ENCODE measurements at places on chromosomes 6 and 20.

DNA sequence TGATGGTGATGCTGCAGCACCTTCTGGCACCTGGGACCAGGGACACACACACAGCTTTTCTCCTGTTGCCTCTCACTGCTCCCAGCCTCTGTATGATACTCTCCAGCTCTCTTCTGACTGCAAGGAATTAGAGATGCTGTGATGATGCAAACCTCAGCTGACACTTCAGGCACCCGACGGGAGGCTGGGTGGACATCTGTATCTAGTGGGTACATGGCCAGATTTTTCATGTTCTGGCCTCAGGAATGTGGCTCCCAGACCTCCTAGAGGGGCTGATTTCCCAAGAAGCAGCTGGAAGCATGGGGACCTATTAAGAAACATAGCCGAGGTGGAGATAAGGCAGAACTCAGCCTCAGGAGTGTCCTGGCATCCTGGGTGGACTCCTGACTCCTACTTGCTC is 6.8 kb upstream of the EPB41L1 start:
- DNase-seq: no peak

- DNase-seq: no peak
These were observed 533 bp downstream of the CFB start for GRCh38 chr6:31946370-31946885.

- peak; percentile 18 for DNase-seq
These were observed 368.5 kb upstream of the EPHA7 start for GRCh38 chr6:93787841-93788240.

GRCh38 chr6:32794510-32794909 is 22.3 kb downstream of the HLA-DOB start:
- DNase-seq: no peak

DNA sequence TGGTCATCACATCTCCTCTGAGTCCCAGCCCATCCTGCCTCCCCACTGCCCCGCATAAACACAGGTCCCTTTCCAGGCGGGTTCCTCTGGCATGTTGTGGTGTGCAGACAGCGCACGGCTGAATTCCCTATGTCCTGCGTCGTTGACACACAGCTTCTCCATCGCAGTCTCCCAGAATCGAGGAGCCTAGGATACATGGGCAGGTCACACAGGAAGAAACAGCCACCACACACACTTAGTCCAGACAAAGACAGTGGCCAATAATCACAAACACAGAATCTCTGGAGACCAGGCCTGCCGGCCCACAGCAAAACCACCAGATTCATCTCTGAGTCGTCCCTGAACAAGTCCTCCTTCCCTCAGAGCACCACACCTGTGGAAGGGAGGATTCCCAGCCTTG is 34.8 kb downstream of the SCML4 start:
- no peak for DNase-seq

- no peak for DNase-seq
These were observed 11.7 kb downstream of the PPIL1 start for GRCh38 chr6:36862848-36863382.

- DNase-seq: no peak
These were observed 614.9 kb downstream of the DOK5 start for GRCh38 chr20:55090286-55090685.

DNA sequence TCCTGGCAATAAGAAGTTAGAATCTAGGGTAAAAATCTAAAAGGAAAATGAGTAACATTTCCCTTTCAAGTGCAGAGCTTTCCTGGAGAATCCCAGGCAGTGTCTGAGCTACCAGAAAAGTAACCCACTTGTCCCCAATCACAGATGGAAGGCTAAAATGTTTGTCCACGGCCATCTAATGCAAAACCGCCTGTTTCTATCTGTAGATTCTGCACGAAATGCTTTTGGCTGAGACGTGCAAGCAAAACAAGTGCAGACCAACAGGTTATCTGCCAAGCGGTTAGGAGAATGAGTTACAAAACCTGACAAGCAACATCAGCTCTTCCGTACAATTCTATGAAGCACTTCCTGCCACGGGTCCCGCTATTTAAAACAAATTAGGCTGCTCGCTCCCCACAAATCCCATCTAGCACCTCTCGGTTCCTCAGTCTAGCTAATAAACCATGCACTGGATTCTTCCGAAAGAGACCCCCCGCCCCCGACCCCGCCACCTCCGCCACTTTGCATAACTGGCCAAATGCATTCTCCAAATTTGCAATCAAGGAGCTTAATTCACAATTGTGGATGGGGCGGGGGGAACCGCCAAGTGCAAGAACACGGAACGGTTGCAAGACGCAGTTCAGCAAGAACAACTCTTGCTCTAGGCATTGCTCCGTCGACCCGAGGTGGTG is 1.4 kb downstream of the ELOVL5 start:
- peak; percentile 64 for DNase-seq

GRCh38 chr6:79911992-79912391 is 35.4 kb downstream of the ELOVL4 start:
- no peak for DNase-seq

- DNase-seq: peak; percentile 19
These were observed 253.2 kb downstream of the SOX4 start for GRCh38 chr6:21846541-21847451.

GRCh38 chr6:145214570-145214969 is 520.8 kb downstream of the EPM2A start:
- peak; percentile 53 for DNase-seq

GRCh38 chr20:23159256-23159946 is 73.3 kb upstream of the CD93 start:
- DNase-seq: no peak

- no peak for DNase-seq
These were observed 52.0 kb downstream of the CDC5L start for GRCh38 chr6:44439270-44440045.

DNA sequence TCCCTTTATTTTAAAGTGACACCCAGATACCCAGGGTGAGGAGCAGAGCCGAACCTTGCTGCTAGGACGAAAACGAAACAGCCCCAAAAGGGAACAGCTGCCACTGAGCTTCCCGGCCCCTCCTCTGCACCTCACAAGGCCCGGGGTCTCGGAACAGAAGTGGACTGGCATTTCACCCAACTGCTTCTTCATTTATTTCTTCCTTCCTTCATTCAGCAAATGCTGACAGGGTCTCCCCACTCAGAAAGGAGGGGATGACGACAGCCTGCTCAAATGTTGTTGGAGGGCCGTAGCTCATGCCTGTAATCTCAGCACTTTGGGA is 220.3 kb downstream of the PREX1 start:
- no peak for DNase-seq

- DNase-seq: peak; percentile 90
These were observed 56.2 kb upstream of the EDN1 start for GRCh38 chr6:12233693-12234571.

- no peak for DNase-seq
These were observed 39.3 kb downstream of the ARID1B start for GRCh38 chr6:156816505-156816904.

- no peak for DNase-seq
These were observed 329.5 kb upstream of the HSF2 start for GRCh38 chr6:122069932-122070331.

DNA sequence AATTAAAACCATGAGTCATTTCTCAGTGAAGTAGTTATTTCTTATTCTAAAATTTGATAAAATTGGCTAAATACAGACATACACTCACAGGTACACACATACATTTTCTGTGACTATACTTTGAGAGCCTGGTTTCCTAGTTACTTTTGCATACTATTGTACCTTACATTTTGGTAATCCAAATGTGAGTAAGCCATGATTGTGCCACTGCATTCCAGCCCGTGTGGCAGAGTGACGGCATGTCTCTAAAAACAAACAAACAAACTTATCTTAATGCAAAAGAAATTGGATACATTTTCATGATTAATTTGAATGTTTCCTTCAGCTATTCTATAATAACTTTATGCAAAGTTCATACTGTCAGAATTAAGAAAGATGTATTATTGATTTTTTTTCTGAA is 628.8 kb downstream of the GRIK2 start:
- DNase-seq: no peak

GRCh38 chr20:36084897-36085613 is 69.5 kb upstream of the EPB41L1 start:
- peak; percentile 69 for DNase-seq

DNA sequence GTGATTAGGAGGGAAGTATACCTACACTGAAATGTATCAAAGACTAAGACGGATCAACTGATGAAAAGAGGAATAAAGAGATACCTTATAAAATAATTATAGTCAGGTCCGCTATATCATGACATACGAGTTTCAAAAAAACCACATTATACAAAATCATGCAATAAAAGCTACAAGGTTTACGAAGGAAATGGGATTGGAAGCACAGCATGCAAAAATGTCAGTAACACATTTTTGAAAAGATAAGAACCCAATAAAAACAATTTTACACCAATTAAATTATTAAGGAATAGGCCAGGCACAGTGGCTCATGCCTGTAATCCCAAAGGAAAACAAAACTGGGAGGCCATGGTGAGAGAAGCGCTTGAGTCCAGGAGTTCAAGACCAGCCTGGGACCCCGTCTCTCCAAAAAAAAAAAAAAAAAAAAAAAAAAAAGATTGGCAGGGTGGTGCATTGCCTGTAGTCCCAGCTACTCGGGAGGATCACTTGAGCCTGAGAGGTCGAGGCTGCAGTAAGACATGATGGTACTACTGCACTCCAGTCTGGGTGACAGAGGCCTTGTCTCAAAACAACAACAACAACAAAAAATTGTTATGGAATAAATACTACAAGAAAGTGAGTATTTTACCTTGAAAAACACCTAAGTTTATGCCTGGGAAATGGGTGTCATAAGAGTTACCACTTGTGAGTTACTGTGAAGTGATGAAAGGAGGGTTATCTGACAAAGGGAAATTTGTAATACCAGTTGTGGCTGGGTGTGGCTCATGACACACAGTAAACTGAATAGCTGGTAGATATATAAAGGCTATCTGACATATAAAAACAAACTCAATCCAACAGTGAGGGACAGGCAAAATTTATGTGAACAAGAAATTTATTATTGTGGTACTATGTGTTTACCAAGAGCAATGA is 45.2 kb downstream of the RANBP9 start:
- DNase-seq: peak; percentile 65

DNA sequence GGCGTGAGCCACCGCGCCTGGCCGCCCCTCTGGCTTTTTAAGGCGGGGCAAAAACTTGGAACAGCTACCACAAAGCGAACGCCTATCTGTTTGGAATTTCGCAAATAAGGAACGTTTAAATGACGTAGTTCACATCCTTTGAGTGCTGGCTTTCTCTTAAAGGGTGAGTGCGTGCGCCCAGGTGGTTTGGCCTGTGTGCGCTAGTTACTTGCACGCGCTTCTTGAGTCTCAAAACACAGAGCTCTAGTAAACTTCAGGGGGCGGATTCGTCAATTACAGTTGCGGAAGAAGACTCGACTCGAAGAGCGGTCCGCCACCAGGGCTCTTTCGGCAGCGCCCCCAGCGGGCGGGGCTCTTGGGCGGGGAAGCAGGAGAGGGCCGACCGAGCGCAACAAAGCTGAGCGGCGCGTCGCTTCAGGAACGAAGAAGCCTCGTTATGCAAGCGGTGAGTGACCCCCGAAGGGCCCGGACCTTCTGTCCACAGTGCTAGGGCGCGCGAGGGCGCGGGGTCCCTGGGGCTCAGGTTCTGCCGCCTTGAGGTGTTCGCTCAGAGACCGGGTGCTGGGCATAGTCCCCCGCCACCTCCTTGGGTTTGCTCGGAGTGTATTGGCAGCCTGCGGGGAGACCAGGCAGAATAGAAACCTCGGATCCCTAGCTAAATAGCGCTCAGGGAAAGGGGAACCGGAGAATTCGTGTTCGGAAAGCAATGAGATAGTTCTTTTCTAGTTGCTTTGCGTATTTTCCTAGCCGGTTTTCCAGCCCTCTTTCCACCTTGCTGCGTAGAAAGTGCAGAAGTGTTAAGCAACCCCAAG is at the start of gene SYCP2L:
SYCP2L (plus strand) TSS at position 362 of the 812 bp plus-strand sequence; CDS start at position 437, 75 bp downstream.
- no peak for DNase-seq

- peak; percentile 9 for DNase-seq
These were observed 16.2 kb downstream of the HLA-DPB1 start for GRCh38 chr6:33091957-33092356.

- DNase-seq: no peak
These were observed 87.5 kb downstream of the TRERF1 start for GRCh38 chr6:42363926-42364849.

- DNase-seq: peak; percentile 50
These were observed 332.3 kb downstream of the PLCB1 start for GRCh38 chr20:8464368-8464767.

DNA sequence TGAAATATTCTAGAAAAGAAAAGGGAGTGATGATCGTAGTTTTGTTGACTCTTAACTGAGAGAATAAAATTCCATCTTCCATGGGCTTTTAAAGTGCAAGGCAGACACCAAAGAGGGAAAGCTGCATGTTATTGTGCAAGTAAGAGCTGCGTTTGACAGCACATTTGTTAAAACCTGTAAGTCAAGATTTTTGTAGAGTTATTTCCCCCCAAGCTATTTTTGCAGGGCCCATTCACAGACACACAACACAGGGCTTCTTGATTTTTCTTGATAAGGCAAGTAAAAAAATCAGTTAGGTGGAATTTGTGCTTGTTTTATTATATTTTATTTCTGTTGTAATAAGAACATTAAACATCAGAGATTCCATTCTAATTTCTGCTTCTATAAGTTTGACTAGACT is 13.8 kb downstream of the CFAP206 start:
- DNase-seq: peak; percentile 49

DNA sequence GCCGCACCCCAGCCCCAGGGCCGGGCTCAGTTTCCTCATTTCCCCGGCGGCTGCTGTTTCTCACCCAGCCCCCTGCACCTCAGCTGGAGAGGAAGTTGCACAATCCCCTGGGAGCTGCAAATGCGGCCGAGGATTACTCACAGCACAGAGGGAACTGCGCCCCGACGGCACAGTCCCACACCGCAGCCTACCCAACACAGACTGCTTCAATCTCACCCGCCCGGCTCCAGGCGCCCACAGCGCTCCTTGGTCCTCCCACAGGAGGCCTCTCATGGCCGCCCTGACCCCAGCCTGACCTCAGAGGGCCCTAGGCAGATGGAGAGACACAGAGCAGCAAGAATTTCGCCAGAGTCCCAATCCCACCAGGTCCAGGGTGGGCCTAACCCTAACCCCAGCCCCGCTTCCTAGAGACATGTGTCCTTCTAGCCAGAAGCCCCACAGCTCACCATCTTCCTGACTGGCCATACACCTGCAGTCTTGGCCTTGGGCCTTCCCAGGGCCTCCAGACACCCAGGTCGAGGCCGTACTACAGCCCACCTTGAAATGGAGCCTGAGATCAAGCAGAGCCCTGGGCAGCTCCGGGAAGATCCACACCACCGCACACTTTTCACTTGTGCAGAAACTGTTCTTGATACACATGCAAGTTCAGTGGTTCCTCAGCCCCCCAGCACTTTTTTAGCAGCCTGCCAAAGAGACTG is 11.7 kb downstream of the TFEB start:
- DNase-seq: peak; percentile 47

DNA sequence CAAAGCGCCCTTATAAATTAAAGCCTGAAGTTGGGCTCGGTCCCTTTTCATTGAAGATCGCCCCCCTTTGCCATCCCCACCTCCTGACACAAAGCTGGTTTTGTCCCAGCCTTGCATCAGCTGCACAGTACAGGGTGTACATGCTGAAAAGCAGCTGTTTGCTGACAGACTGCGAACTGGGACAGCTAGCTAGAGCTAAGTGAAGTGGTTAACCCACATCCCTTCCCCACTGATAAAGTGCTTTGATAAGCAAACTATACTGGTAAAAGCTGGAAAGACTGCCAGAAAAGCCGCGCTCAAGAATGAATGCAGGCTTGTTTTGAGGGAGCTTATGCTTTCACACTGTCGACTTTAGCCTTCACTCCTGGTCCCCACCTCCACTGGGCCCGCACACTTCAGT is 207.3 kb downstream of the GMDS start:
- no peak for DNase-seq

Data from PC-3 (cell line).